Activated CD4-positive, alpha-beta memory T cell treated with anti-CD3 and anti-CD28 coated beads for 36 hours (primary cell): ENCODE measurements at places on chromosomes 1 and 21. TPM values are rescaled to one million over a fixed set of nuclear protein-coding genes. Genes with fewer than 3 reads are reported as not detected.

LCE2C gene
- not detected for total RNA-seq

GLIS1 gene
- total RNA-seq: not detected

ZMPSTE24 gene
- 29.5 TPM for total RNA-seq

FAM229A gene
- total RNA-seq: 4.2 TPM

LRRN2 gene
- total RNA-seq: not detected

ADAMTSL4 gene
- 1.1 TPM for total RNA-seq

CD1E gene
- not detected for total RNA-seq

ERICH3 gene
- total RNA-seq: not detected

SPRR3 gene
- total RNA-seq: not detected

ZNF648 gene
- not detected for total RNA-seq

TNFRSF1B gene
- 201 TPM for total RNA-seq

UBL4B gene
- total RNA-seq: not detected

CCDC27 gene
- total RNA-seq: not detected

NBPF4 gene
- total RNA-seq: not detected

ITLN2 gene
- not detected for total RNA-seq

C1orf53 gene
- 0.58 TPM for total RNA-seq

SCAMP3 gene
- total RNA-seq: 91.7 TPM

CRYAA gene
- not detected for total RNA-seq

SLAMF8 gene
- 0.53 TPM for total RNA-seq

TRIM63 gene
- total RNA-seq: 0.19 TPM

TMPRSS15 gene
- total RNA-seq: not detected

TP73 gene
- total RNA-seq: 0.62 TPM

LDLRAD2 gene
- total RNA-seq: not detected

PPFIA4 gene
- total RNA-seq: 16.7 TPM

TIE1 gene
- not detected for total RNA-seq

NBPF26 gene
- 27.1 TPM for total RNA-seq

TMEM167B gene
- total RNA-seq: 32.6 TPM

CYYR1 gene
- not detected for total RNA-seq

PGLYRP4 gene
- not detected for total RNA-seq
